ENCODE measurements at places on chromosomes 2 and 18.

DNA sequence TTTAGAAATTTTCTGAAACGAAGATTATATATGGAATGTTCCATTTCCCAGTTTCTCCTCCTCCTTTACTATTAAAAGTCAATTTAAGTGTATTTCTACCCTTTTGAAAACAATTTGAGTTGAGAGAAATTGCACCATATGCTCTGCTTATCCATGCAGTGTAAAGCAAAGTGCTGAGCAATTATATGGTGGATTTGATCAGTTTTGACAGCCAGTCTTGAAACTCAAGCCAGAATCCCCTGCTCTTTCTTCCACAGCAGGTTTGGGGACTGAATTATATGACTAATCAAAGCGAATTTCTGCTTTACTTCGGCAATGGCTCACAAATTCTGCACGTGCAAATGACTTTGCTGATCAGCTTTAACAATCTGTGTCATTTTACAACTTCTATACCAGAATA lies 1183.6 kb downstream of the LRP1B start:
- DNase-seq = no peak

GRCh38 chr18:59514203-59514602 lies 155.1 kb upstream of the LMAN1 start:
- peak; percentile 18 for DNase-seq

GRCh38 chr2:15271276-15271675 lies 289.9 kb downstream of the NBAS start:
- peak; percentile 7 for DNase-seq

GRCh38 chr2:56009758-56010458 lies 86.3 kb upstream of the EFEMP1 start:
- DNase-seq = peak; percentile 70

All from fibroblast of villous mesenchyme (primary cell).